ENCODE measurements at places on chromosomes 12 and 14.

DNA sequence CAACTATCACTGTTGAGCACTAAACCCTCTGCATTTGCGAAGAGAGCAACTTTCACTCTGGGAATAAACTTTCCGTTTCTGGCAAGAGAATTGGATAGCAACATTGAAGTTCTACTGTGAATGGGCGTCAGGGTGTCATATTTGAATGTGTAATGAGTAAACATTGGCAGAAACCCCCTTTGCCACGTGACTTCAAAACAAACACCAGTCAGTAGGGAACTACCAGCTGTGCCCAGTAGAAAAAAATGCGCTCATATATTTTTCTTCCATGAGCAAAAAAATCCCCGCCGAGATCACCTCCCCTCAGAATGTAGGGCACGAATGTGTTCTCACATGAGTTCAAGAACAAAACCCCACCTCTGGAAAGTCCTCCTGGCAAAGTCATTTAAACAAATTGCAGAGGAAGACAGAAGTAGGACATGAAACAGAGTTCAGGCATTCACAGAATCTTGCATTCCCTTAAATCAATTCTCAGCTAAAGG lies 80.6 kb downstream of the BTG1 start:
- DNase-seq, result peak; percentile 68

GRCh38 chr14:34496679-34497513 lies 34.9 kb upstream of the SPTSSA start:
- DNase-seq, result no peak

GRCh38 chr14:58812050-58812910 lies 174.5 kb downstream of the DACT1 start:
- DNase-seq, result no peak

DNA sequence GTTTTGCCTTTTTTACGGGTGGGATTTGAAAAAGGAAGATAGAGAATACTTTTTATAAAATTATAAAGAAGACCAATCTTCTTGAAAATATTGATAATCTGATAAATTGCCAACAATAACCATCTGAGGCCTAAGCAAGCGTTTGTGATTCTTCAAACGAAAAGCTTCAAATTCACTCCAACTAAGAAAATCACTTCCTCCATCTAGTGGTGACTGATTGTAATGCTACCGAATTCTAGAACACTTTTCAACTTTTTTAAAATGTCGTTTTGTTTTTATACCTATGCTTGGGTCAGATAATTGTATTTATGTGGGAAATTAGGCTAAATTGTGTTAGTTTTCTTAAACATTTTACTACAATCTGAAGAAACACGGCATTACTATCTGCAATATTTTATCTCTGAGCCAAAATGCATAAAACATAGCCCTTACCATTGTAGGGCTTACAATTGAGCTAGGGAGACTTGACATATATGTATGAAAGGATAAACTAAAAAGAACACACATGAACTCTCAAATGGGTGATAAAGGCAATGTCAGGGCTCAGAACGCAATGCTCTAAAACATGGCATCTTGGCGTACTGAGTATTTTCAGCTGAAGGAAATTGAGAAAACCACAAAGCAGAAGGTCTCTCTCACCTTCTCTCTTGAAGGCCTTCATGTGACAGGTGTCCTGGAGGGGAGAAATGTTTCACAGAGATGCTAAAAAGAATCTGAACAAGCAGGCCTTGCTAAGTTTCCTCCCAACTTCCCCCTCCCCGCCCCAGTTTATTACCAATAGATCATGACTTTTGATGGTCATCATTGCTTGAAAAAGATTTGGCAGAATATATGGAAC lies 36.8 kb upstream of the G2E3 start:
- DNase-seq, result no peak

DNA sequence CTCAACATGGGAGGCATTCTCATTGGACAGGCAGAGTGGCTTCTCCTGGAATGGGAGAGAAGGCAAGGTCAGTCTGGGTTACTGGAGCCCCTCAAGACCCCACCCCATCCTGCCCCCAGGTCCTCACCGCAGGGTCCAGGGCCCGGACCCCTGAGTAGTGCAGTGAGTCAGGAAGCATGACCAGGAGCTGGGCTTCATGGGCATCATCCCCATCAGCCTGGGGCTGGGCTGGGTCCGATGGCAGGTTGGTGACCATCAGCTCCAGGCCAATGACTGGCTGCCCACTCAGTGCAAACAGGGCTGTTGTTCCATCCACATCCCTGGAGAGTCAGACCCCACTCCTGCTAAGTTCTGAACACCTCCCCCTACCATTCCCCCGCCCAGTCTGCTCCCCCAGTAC lies 13.1 kb downstream of the ITGA7 start:
- no peak for DNase-seq

- no peak for DNase-seq
These were observed 72.0 kb upstream of the SEL1L start for GRCh38 chr14:81605660-81606059.

- DNase-seq, result no peak
These were observed 240.3 kb upstream of the PDZRN4 start for GRCh38 chr12:40947797-40948196.

DNA sequence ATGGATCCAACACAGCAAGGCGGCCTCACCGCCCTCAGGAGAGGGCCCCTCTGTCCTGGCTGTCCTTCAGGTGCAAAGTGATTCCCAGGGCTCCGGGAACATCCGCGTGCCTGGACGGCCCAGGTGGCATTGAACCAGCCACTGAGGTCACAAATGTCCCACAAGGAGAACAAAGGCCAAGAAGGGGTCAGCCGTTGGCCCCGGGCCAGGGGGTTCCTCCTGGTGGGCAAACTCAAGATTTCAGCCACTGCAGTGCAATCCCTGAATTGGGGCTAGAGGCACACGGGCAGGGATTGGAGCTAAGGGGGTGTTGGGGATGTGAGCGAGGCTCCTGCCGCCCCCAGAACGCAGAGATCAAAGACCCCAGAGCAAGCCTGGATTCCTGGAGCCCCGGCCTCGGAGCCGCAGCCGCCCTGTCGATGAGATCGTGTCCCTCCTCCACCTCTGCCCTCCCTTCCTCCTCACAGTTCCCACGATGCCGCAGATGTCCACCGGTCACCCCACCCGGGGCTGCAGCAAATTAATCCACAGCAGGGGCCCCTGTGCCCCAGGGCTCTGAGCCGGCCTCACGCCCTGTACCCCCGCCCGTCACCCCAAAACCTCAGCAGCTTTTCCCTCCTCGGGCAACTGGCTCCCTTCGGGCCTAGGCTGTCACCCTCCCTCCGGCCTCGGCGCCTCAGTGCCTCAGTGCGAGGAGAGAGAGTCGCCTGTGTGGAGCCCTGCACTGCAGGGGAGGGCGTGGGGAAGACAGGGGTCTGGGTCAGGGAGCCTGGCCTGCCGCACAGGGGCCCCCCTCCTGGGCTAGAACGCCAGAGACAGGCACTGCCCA lies 56.7 kb upstream of the GALNT9 start:
- DNase-seq, result no peak

DNA sequence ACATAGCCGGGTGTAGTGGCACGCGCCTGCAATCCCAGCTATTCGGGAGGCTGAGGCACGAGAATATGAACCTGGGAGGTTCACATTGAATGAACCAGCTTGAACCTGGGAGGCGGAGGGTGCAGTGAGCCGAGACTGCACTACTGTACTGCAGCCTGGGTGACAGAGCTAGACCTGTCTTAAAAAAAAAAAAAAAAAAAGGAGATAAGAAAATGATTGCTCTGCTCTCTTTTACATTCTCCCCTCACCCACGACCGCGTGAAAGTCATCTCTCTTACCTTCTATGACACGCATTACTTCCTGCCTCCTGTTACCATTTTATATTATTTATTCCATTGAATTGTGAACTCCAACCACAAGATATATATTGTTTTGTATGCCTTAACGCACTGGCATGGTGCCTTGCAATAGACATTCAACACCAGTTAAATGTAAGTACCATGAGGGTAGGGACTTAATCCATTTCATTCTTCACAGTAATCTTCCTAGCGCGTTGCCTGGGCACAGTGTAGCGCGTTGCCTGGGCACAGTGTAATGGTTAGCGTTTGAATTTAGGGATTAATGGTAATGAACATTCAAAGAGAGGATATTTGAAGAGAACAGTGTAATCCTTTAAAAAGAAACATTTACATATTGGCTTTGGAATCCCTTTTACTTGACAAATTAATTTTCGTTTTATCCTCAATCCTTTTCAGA lies 2.7 kb downstream of the RAP1B start:
- peak; percentile 56 for DNase-seq

- no peak for DNase-seq
These were observed 448.1 kb downstream of the ADAMTS20 start for GRCh38 chr12:43103866-43104265.

GRCh38 chr12:49887091-49887490 lies 16.6 kb downstream of the FAIM2 start:
- DNase-seq, result no peak

GRCh38 chr14:61453103-61453767 lies 131.9 kb downstream of the PRKCH start:
- DNase-seq, result no peak

- no peak for DNase-seq
These were observed 69.7 kb upstream of the VRK1 start for GRCh38 chr14:96727491-96727890.
